ENCODE measurements at places on chromosomes 4 and X. TPM values are rescaled to one million over a fixed set of nuclear protein-coding genes. Genes with fewer than 3 reads are reported as not detected.

DNA sequence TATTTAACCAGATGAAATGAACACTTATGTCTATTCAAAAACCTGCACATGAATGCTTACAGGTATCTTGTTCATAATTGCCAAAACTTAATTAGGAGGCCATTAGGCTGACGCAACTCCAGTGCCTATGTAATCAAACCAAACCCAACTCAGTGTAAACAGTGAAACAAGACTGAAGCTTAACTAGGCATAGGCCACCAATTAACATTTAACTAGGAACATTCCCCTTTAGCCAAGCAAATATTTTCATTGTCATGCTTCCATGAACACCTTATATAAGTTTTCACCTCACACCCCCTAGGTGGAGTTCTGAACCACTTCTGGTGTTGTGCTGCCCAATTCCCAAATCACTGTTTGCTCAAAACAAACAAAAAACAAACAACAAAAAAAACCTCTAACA, 686.0 kb downstream of the STPG2 start:
- no peaks in the 10 kb centered on the region for H3K27me3 ChIP-seq
- H3K4me1 ChIP-seq = no peaks in the 10 kb centered on the region
- H3K36me3 ChIP-seq = no peaks in the 10 kb centered on the region
- H3K27ac ChIP-seq = no peak overlapping the region
- H3K4me3 ChIP-seq = no peak overlapping the region

DNA sequence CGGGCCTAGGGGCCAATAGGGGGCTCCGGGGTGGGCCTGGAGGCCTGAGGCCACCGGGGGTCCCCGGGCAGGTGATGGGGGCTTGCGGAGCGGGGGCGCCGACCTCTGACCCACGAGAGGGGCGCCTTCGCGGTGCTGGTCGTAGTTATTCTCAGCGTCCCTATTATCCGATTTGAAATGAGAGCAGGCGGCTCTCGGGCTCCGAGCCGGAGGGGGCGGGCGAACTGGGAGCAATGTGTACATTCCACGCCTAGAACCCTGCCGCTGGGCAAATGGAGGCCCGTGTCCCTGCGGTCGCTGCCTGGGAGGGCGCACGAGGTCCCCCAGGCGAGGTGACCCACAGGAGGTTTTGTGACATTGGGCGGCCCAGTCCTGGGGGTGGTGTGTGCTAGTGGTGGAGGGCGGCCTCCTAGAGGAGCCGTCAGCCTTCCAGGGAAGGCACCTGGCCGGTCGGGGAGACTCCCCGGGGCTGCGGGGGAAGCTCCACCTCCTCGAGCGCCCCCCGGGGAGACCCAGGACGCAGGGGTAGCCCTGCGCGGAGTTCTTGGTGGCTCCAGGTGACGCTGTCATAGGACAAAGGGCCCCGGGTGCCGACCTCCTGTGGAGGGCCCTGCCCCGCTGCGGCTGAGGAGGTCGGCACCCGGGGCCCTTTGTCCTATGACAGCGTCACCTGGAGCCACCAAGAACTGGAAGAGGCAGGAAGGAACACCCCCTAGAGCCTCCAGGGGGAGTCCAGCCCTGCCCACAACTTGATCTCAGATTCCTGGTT, 102.6 kb upstream of the PRKX start:
- H3K36me3 ChIP-seq = no peaks in the 10 kb centered on the region
- peak overlapping the region; percentile 99 for H3K27ac ChIP-seq
- H3K4me1 ChIP-seq = peaks cover 17% of the 10 kb centered on the region
- no peaks in the 10 kb centered on the region for H3K27me3 ChIP-seq
- H3K4me3 ChIP-seq = peak overlapping the region; percentile 83

- no peaks in the 10 kb centered on the region for H3K27me3 ChIP-seq
- no peak for DNase-seq
- no peak overlapping the region for H3K27ac ChIP-seq
- H3K4me1 ChIP-seq = peaks cover 8% of the 10 kb centered on the region
- no peaks in the 10 kb centered on the region for H3K36me3 ChIP-seq
- no peak overlapping the region for H3K4me3 ChIP-seq
Observed at GRCh38 chr4:147325571-147325981, 155.3 kb upstream of the EDNRA start.

The SUPT20HL1 gene
- not detected for total RNA-seq

GRCh38 chrX:124289443-124289842, 43.0 kb upstream of the TEX13D start:
- no peaks in the 10 kb centered on the region for H3K4me1 ChIP-seq
- no peak for DNase-seq
- no peaks in the 10 kb centered on the region for H3K36me3 ChIP-seq

The CSAG2 gene
- total RNA-seq = not detected

The TMEM175 gene
- total RNA-seq = 39.5 TPM

DNA sequence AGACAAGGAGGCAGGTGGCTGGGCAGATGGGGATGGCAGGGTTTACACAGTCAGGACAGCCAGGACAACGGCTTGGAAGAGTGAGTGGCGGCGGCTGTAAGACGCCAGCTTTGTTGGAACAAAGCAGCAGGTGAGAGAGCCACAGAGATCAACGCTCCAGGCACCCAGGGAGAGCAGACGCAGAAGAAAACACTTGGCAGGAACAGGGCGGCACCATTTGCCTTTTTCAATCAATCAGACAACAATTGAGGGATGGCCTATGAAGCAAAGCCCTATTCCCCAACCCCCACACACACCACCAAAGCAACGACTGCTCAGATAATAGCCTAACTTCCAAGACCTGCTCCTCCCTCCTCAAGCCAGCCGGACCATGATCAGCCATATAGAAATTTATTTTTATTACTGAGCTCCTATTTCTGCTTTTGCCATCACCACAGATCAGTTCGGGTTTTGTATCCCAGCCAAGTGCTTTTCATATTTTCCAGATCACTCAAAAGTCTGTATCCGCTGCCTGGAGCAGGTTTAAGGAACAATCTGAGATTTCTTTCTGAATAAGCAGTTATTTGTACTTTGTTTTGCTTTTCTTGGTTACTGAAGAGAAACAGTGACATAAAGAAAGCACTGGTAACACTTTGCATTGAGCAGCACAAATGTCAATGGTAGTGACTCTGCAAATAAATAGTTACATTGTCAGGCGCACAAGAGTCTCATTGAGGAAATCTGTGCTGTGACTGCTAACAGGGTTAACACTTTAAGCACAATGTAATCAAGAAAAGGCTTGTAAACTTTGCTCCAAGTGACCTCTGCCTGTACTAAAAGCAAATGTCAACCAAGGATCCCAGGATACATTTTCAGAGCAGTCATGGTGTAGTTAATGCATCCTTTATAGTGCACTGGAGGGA, 81.8 kb upstream of the RBPJ start:
- no peak overlapping the region for H3K4me3 ChIP-seq
- no peaks in the 10 kb centered on the region for H3K27me3 ChIP-seq
- peak overlapping the region; percentile 46 for H3K27ac ChIP-seq
- H3K36me3 ChIP-seq = no peaks in the 10 kb centered on the region
- DNase-seq = peak; percentile 85
- H3K4me1 ChIP-seq = peaks cover 28% of the 10 kb centered on the region

The TXK gene
- 2.1 TPM for total RNA-seq

GRCh38 chr4:143207555-143207954, 22.8 kb downstream of the USP38 start:
- peaks cover 56% of the 10 kb centered on the region for H3K36me3 ChIP-seq
- H3K27me3 ChIP-seq = no peaks in the 10 kb centered on the region
- peaks cover 18% of the 10 kb centered on the region for H3K4me1 ChIP-seq
- no peak overlapping the region for H3K27ac ChIP-seq
- no peak overlapping the region for H3K4me3 ChIP-seq

All from esophagus muscularis mucosa (tissue), 4 donors.